ENCODE measurements at places on chromosomes 7 and 10.

DNA sequence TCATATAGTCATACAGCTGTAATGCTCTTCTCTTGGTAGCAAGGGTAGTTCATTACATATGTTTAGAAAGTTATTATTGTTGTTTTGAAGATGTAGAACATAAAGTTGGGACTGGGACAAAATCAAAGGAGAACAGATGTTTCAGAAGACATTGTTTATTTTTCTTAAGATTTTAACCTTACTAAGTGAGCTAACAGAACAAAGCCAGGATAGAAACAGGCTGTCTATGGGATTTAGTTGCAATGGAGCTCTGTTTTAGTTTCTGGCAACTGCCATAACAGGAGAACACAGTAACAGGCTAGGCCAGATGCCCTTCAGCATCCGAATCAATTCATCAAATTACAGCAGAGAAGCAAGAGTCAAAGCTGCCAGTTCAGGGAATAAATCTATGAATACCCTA is 382.4 kb downstream of the ARL4A start:
- no peak for DNase-seq

- DNase-seq: no peak
These were observed 22.4 kb upstream of the KLF6 start for GRCh38 chr10:3807211-3807927.

DNA sequence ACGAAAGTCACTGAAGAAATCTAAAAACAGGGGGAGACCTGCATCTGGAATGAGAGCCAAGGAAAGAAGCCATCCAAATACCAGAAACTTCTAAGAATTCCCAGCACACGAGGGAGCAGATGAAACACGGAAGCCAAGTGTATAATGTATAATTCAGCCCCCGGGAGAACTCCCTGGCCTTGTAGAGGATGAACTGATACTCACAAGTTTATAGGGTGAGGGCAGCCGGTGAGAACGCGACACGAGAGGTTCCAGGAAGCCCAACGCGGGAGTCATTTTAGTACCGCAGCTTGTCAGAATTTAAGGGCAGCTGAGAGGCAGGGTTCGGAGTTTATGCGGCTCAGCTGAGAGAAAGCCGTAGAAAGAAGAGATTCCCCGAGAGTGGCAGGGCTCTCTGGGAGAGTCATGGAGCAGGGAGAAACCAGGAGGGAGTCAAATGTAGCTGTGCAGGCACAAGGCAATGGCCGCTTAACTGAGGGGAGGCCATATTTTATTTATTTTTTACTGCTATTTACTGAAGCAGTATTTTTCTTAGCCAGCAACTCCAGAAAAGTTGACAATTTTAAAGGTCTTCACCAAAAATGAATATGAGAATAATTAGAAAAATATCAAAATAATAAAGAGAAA is 164.0 kb downstream of the NPSR1 start:
- no peak for DNase-seq

- no peak for DNase-seq
These were observed 77.8 kb downstream of the LRRC17 start for GRCh38 chr7:102990642-102991041.

GRCh38 chr7:150407588-150408392 is 28.7 kb downstream of the ZNF775 start:
- DNase-seq: no peak

- no peak for DNase-seq
These were observed 168.4 kb downstream of the SORCS3 start for GRCh38 chr10:104809288-104810090.

DNA sequence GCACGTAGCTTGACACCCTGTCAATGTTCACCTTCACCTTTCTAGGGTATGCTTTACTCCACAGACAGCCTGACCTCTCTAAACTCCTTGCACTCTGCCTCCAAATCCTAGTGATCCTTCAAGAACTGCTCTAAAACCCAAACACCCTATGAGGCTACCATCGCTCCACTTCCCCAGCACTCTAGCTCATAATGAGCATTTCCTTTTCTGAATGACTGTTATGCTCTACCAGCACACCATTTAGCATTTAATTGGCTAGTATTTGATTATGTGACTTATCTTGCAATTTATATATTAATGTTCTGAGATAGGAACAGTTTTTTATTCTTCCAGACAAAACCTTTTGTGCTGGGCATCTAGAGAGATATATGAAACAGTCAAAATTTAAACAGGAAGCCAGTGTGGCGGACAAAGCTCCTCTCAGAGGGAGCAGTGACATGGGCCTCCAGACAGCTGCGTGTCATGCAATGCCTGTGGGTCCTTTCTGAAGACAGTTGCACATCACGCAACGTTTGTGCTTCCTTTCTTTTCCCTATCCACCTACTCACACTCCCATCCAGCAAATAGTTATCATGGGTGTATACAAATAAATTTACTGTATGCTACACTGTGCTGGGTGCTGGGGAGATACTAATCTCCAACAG is 86.3 kb downstream of the ALOX5 start:
- DNase-seq: no peak

GRCh38 chr7:100167912-100168323 is 499 bp downstream of the GAL3ST4 start:
- no peak for DNase-seq

GRCh38 chr7:13240349-13240748 is 552.9 kb downstream of the ARL4A start:
- DNase-seq: no peak

DNA sequence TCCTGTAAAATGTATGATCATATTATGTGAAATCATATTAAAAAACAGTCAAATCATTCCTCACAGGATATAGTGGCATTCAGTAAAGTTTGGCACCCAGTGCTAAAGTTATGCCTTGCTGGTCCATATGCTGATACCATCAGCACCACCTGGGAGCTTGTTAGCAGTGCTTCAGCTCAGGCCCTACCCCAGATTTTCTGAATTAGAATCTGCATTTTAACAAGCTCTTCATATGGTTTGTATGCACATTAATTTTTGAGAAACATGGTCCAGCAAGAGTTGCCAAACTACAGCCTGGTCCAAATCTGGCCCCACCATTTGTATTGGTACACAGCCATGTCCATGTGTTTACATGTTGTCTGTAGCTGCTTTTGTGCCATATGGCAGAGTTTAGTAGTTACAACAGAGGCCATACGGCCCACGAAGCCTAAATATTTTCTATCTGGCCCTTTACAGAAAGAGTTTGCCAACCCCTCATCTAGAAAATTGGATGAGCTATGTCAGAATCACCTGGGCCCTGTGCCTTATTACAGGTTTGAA is 30.1 kb downstream of the RAB18 start:
- DNase-seq: no peak

DNA sequence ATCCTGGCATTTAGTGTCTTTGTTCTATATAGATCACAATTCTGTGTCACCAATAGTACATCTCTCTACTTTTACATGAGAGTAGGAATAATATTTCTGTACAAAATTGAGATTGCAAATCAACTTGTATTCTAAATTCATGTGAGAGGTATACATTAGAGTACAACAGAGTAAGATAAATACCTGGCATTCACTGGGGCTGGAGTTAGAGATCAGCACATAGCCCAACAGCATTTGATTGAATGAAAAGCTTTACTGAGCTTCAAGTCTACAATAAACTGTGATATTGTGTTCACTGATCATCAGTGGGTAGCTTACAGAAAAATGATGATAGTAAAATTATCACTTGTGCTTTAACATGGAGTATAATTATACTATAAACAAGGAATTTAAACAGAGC is 1114.7 kb downstream of the REEP3 start:
- DNase-seq: no peak

DNA sequence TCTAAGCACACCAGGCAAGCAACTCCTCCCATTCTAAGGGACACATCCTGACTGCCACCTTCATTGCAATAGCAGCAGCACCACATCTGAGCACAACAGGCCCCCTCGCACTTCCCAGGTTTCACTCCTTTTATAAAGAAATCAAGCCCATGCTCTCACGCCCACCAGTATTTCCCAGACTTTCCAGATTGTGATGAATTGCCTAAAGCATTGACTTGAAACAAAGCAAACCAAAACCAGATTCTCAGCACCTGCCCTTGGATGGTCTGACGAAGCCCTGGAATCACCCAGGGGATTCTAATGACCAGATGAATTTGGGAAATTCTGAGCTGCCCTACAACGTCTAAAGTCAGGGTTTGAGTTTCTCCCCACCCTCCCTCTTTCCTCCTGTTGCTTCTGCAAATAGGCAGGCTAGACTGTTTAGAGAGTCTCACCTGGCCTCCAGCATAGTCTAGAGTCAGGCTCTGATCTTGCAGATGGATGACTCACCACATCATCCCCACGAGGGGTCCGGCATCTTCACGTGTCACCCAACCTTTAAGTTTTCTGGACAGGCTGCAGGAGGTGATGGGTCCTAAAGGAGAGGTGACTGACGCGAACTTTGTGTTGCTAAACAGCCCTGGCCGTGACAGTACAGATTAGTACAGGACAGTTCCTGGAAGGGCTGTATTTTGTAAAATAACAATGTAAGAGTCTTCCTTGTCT is 198.0 kb downstream of the SKIDA1 start:
- no peak for DNase-seq

DNA sequence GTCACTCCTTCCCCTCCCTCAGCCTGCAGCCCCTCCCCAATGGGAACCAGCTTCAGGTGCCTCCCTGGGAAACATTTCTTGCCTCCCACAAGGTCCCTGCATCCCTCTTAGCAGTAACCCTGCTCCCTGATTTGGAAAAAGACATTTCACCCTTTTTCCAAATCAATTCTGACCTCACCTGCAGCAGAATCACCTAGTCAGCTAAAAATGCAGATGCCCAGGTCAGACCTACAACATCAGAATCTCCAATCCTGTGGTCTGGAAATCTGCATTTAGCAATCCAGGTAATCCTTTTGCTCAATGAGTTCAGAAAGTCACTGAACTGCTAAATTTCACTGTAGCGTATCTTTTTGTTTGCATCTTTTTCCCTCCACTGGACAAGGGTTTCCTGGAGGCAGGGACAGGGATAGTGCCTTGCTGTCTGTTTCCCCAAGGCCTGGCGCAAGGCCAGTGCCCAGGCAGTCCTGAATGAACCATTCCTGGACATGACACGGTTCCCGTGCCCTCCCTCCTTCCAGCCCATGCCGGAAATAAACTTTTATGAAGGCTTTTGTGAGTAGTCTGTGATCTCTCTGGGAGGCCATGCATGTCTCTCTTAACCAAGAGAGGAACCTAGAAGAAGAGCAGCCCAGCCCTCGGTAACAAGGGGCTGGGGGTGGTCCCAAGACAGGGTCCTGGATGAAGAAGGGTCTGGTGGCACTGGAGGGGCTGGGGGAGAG is 44.0 kb downstream of the COL13A1 start:
- DNase-seq: no peak

GRCh38 chr10:55631071-55631654 is 729.9 kb downstream of the ZWINT start:
- no peak for DNase-seq

- no peak for DNase-seq
These were observed 110.1 kb downstream of the CCNY start for GRCh38 chr10:35446439-35446838.

DNA sequence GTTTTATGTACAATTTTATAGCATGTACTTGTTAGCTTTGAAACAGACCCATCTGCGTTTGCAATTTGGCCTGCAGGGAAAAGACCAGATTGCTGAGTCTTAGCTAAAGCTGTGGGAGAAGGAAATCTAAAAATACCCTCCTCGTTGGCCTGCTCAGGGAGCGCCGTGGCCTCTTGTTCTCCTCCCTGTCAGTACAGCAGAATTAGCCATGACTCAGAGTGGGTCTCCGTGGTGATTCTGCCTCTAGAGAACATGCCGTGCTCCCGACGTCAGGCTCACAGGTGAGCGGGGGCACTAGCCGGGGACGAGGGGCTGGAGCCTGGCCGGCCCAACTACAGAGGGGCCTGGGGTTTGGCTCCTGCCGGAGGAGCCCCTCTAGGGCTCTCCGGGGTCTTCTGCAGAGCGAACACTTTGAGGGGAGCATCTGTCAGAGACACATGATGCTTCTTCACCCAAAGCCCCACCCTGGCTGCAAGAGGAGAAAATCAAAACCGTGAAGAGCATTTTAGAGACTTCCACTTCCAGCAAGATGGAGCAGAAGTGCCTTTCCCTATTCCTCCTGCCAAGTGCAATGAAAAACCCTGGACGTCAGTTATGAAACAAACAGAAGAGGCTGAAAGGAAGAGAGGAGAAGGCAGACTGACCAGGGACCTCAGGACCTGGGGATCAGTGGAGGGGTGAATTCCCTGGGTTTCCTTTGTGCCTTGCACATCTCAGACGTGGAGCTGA is 98.9 kb downstream of the LHPP start:
- no peak for DNase-seq

GRCh38 chr10:101047961-101048892 is 13.6 kb upstream of the KAZALD1 start:
- DNase-seq: no peak

GRCh38 chr10:6669269-6669859 is 89.3 kb upstream of the PRKCQ start:
- DNase-seq: no peak

DNA sequence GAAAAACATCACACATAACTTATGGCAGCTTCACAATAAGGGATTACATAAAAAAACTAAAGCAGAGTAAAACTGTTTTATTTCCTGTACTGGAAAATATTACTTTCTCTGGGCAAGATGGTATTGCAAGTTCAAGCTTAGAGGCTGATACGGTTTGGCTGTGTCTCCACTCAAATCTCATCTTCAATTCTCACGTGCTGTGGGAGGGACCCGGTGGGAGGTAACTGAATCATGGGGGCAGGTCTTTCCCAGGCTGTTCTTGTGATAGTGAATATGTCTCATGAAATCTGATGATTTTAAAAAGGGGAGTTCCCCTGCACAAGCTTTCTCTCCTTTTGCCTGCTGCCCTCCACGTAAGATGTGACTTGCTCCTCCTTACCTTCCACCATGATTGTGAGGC is 5.1 kb upstream of the LRRC27 start:
- DNase-seq: no peak

GRCh38 chr10:63767138-63767801 is 246.1 kb downstream of the REEP3 start:
- no peak for DNase-seq

GRCh38 chr10:127937915-127938463 is 31.1 kb downstream of the PTPRE start:
- no peak for DNase-seq

All from cortex of kidney (tissue), 1 donor.